GF-D8 (cell line): ENCODE measurements at places on chromosomes 2 and 18.

GRCh38 chr2:108182489-108182888 is 57.3 kb upstream of the SULT1C3 start:
- DNase-seq, result no peak

DNA sequence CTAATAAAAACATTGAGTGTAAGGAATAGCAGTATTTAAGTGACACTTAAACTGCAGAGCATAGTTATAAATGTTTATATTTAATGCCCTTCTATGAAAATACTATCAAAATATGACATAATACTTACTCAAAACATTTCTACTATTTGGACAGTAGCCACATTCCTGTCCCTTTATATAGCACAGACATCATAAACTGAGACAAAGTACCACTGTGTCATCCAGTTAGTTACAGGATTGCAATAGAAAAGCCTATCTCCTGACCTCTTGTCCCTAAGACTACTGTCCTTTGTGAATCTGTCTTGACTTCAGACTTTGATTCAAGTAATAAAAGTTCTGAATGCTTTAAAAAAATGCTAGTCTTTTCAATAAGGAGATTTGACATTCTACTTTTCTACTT is 1528.5 kb upstream of the NXPH2 start:
- DNase-seq, result no peak

- no peak for DNase-seq
Observed at GRCh38 chr2:1238598-1239138, 174.6 kb upstream of the TPO start.

DNA sequence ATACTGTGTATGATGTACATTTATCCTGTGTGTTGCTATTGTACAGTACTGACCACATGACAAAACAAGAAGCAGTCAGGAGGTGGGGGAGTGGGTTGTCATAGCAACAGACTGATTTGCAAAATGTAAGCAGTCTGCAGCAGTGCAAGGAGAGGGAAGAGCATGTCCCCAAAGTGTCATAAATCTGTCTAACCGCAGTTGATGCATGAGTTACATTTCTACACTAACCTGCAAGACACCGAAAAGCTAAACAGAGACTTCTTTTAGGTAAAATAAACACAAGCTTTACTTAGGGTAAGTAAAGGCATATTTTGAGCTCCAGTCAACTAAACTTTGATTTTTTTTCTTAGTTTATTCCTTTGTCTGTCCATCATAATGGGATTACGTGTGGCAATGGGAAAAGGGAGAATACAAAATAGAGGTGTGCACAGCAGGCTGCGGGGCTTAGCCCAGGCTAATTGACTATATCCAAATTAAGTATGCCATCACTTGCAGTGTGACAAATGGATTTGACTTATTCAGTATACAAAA is 134.5 kb downstream of the MEIS1 start:
- DNase-seq, result peak; percentile 23

DNA sequence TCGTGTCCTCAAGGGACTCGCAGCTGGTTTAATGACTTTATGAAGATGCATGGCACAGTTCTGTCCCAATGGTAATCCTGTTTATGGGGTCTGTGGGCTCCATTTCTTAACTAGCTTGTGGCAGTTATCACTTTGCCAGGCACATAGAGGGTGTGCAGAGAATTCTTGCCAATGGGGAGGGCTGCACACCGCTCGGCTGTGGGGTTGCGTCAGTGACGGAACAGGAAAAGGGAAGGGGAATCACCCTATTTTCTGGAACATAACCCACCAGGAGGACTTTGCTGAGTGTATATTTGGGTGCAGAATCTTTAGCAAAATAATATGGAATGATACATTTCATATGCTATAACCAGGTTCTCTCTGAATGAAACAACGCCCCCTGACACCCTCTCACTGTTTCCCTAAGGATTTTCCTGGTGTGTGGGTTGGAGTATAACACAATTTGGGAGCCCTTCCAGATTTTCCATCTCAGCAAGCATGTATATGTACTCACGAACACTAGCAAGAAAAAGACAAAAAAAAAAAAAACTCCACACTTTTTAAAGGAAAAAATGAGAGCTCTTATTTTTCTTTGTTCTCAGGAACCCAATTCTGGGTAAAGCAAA is 43.9 kb upstream of the TRIB2 start:
- no peak for DNase-seq

- no peak for DNase-seq
Observed at GRCh38 chr2:120673571-120674061, 62.1 kb upstream of the GLI2 start.

DNA sequence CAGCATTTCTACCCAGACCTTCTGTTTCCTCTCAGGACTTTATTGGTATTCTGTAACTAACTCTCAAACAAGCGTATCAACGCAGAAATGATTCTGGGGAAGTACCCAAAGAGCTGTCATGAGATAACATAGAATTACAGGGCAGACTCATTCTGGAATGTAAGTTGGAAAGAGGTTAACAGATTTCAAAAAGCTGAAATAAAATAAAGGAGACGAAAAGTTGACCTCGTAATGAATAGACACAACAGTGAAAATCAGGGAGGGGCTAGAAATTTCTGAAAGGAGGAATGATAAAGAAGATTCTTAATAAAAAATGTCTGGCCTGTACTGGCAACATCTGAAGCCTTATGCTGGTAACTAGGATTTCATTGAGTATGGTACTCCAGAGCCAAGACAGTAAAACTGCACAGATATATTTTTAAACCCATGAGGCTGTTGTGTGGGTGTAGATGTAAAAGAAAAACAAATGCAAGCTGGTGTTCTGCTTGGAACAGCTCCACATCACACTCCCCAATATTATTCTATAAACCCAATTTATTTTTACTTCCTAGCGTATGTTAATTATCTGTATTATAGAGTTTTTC is 23.9 kb downstream of the RBMS1 start:
- no peak for DNase-seq

DNA sequence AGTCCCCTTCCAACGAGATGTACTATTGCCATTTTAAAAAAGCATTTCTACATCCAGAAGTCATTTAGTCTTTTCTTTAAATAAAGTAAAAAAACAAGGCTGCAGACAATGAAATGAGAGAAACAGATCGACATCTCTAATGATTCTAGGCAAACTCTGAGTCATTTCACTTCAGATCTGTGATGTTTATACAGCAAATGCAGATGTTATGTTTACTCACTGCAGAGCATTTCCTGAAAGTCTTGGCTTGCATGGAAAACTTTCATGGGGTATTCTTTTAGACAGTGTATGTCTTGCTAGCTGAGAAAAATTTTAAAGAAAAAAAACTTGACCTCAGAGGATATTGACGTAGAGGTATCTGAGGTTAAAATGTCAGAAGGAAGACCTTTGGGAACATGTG is 797.4 kb downstream of the CNTNAP5 start:
- DNase-seq, result no peak

- DNase-seq, result no peak
Observed at GRCh38 chr2:227204452-227204851, 40.0 kb downstream of the COL4A3 start.

DNA sequence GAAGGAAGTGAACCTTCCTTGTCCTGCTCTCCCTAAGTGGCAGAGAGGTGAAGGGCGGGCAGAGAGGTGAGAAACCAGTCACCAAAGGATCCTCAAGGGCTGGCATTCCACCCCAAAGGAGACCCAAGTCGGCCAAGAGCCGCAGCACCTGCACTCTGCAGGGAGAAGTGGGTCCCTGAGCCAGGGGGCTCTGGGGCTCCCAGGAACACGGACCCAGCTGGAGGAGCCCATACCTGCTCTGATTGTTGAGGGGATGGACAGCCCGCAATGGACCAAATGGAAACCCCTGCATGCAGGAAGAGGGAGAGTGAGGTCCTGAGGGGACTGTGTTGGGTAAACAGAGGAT is 233.3 kb downstream of the ATAD2B start:
- DNase-seq, result no peak

GRCh38 chr18:79465392-79465991 is 69.8 kb downstream of the NFATC1 start:
- DNase-seq, result no peak

GRCh38 chr2:46763861-46764260 is 151.7 kb downstream of the MCFD2 start:
- no peak for DNase-seq

GRCh38 chr2:200695601-200696000 is 109.8 kb downstream of the AOX1 start:
- peak; percentile 81 for DNase-seq

DNA sequence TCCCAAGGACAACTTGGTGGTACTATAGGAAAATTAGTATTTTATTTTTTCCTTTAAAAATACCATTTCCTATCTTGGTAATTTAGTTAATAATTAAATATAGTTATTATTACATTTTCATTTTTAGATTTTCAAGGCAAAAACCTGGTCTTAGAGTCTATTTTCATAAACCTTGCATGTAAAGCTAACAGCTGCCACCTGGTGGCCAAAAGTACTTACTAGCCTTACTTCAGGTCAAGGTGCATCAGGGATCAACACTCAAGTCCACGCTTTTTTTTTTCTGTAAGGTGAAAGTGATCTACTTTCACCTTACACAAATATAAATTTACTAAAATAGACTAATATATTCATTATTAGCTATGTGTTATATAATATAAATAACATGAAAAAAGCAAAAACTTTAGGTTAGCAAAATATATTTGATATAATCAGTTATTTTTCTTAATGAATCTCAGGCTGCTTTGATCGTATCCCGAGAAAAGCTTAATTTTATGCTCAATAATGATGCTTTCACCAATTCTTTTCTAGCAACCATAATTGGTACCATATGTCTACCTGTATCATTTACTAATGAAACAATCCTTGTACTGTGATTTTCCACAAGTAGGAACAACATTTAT is 62.5 kb downstream of the RELCH start:
- peak; percentile 58 for DNase-seq

GRCh38 chr2:80348953-80349352 is 44.4 kb upstream of the LRRTM1 start:
- no peak for DNase-seq

DNA sequence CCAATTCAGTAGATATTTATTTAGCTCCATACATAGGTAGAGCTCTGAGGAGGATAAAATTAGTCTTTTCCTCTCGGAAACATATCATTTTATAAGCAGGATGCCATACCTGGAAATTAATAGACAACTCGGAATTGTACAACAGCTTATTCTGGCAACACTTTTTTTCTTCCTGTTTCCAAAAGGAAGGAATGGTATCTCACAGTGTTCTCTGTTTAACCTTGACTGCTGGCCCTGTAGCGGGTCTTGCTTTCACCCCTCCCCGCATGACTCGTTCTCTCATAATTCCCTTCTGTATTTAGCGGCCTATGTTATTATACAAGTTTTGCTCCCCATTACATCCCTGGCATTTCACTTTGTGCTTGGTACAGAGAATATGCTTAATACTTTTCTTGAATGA is 2.5 kb upstream of the KYNU start:
- no peak for DNase-seq

DNA sequence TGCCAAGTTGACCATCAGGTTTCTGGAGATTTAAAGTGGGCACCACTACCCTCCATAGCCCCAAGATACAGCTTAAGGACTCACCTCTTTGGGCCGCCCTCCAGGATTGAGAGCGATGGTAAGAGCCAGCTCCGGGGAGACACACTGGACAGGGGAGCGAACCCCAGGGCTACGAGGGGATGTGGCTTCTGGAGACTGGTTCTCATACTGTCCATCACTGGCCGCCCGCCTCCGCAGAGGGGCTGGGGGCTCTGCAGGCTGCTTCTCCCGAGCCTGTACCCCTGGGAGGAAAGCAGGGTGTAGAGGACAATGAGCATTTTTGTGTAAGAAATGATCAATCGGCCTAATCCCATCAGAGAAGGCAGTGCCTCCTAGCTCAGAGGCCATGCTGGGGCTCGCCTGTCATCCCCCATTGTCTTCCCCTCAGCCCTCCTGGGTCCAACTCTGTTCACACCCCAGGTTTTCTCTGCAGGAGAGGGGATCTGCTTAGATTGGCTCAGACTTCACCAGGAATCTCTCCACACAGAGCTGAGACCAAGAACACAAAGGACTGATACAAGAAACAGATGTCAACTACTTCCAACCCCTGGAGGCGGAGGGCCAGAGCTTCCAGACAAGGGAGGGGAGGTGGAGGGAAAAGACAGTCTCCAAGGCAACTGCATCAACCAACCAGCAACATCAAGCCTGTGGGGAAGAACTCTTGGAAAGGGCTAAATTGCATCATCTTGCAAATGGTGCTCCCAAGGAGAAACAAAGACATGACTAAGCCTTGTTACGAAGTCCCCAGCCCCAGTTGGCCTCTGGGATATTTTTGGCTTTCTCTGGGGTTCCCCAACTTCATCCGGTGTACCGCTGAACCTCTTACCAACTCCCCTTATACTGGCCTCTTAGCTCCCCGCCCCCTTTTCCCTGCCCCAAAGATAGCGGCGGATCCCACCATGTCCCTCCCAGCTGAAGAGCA is 166.6 kb downstream of the TNS1 start:
- no peak for DNase-seq

DNA sequence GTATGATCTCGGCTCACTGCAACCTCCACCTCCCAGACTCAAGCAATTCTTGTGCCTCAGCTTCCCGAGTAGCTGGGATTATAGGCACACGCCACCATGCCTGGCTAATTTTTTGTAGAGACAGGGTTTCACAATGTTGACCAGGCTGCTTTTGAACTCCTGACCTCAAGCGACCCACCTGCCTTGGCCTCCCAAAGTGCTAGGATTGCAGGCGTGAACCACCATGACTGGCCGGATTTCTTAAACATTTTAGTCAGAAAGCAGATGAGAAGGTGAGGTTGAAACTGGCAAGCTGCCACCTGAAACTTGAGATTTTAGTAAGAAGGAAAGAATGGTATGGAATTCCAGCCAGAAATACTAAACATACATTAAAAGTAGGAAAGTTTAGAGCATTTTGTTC is 31.9 kb downstream of the KLHL23 start:
- DNase-seq, result no peak

- DNase-seq, result no peak
Observed at GRCh38 chr2:126495189-126495588, 160.8 kb upstream of the GYPC start.

DNA sequence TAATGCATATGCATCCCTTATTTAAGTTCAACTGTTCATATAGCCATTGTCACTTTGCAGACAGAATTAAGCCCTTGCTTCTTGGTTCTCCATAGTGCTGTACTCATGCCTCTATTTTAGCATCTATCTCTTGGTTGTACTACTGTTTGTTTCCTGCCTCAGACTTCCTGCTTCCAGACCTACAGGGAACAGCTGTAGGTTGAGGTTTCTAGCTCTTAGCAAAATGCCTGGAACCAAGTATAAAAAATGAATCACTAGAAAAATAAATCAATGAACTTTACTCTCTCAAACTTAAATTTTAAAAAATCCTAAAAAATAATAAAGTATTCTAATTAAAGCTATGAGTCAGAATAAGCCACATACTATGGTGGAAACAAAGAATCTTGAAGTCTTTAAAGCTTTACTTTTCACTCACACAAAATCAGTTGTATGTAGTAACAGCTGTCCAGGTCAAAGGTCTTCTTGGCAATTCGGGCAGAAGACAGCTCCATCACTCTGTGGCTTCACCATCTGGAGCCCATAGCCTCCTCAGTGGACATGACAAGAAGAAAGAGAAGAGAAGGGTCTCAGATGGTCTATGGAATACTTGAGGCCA is 1228.1 kb upstream of the GYPC start:
- no peak for DNase-seq

- DNase-seq, result no peak
Observed at GRCh38 chr18:62523631-62524439, 1.0 kb downstream of the ZCCHC2 start.
